ENCODE measurements at places on chromosomes 4 and X.

DNA sequence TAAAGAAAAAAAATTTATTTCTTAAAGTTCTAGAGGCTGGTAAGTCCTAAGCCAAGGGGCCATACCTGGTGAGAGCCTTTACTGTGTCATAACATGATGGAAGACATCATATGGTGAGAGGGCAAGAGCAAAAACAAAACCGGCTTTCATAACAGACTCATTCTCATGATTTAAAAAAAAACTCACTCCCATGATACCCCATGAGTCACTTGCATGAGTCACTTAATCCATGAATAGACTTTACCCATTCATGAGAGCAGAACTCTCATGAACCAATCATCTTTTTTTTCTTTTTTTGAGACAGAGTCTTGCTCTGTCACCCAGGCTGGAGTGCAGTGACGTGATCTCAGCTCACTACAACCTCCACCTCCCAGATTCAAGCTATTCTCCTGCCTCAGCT is 369.7 kb upstream of the DIAPH2 start:
- DNase-seq: no peak

- no peak for DNase-seq
Measured at GRCh38 chr4:54657185-54657550, 589 bp upstream of the KIT start.

DNA sequence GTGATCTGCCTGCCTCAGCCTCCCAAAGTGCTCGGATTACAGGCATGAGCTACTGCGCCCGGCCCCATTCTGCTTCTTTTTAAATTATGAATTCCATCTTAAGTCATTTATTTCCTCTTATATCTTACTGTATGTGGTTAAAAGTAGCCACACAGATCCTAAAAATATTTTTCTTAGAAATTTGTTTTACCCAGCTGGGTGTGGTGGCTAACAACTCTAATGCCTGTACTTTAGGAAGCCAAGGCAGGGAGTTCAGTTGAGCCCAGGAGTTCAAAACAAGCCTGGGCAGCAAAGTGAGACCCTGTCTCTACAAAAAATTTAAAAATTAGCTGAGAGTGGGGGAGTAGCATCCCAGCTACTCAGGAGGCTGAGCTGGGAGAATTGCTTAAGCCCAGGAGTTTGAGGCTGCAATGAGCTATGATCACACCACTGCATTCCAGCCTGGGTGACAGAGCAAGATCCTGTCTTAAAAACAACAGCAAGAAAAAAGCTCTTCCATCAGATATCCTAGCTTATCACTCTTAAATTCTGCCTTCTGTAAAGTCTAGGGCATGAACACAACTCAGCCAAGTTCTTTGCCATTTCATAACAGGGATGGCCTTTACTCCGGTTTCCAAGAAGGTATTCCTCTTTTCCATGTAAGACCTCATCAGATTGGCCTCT is 15.1 kb upstream of the AFF1 start:
- DNase-seq: no peak

GRCh38 chrX:103399744-103400143 is 23.4 kb downstream of the BEX3 start:
- no peak for DNase-seq

DNA sequence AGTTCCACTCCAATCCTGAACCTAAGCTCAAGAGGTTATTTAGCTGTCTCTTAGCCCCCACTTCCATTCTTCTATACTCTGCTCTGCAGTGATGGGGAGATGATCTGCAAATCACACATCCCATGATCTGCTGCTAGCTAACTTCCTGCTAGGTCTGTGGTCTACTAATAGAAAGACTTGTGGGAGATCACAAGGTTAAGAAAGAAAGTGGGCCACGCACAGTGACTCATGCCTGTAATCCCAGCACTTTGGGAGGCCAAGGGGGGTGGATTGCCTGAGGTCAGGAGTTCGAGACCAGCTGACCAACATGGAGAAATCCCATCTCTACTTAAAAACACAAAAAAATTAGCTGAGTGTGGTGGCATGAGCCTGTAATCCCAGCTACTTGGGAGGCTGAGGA is 471.1 kb upstream of the NWD2 start:
- DNase-seq: no peak

GRCh38 chrX:81229229-81229628 is 27.3 kb downstream of the SH3BGRL start:
- DNase-seq: no peak

DNA sequence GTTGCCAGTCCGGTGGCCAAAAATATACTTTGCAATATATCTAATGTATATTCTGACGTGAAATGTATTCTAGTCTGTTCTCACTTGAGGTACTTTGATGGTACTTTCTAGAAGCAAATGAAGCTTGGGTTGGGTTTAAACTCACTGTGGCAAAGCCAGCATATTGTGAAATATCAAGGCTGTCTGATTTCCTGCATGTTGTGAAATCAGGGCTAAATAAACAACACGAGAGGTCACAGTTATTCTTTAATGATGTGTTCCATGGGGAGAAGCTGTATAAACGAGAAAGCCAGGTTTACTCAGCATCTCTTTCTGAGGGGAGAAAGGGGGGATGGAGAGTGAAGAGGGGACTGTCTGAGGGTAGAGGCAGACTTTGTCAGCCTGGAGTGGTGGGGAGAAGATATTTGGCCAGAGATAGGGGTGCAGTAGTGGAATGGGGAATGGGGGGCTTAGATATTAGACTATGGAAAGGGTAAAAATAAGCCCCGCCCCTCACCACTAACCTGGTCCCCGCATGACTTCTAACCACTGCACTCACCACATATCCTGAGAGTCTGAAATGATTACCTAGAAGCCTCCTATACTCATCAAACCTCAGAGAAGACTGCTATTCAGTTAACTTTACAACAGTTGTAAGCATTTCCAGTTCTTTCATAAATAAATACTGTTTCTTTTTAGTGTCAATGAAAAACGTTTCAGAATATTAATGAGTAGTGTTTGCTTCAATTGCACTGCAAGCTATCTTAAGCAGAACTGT is 5.9 kb upstream of the SCARB2 start:
- DNase-seq: no peak

- DNase-seq: no peak
Measured at GRCh38 chrX:100797359-100797758, 22.8 kb upstream of the CSTF2 start.

DNA sequence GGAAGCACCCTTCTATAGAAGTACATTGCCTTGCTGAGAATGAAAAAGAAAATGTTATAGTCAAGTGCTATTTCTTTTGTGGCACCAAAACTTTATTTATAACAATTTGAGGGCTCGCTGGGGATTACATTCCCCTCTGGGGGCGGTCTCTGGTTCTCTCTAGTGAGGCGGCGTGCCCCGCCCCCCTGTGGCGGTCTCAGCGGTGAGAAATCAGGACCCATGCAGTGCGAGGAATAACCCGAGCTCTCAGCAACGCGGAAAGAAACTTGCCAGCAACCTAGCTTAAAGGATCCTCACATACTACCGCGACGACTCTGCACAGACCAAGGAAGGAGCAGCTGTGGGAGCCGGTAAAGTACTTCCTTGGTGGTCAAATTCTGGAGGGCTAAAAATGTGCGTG is 83.4 kb upstream of the SHISA3 start:
- no peak for DNase-seq

- no peak for DNase-seq
Measured at GRCh38 chrX:110561034-110561433, 202.4 kb downstream of the RTL9 start.

DNA sequence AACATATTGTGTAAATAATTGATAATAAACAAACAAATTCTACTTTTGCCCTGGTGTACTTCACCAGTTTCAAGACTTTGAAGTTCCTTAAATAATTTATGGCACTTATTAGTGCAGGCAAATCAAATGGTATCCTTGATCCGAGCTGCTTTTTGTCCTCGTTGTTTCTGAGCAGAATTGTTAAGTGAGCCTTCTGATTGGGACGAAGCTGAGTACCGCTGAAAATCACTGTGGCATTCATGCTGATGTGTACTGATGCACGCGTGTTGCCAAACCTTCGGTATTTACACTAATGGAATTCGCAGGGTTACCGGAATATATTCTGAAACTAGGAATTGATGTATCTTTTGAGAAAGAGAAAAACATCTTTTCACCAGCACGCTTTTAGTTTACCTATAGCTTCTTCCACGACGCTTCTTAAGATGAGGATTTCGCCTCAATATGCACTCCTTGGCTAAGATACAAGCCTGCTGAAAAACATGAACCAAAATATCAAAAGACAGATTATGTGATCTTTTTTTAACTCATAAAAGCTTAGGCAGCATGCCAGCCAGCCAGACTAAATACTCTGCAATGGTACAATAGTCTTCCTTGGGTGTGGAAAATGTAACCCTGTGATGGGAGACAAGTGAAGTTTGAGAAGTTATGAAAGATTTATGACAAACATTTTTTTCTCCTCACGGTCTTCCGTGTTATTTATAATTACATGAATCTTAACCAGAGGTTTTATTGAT is 48.9 kb upstream of the TENM3 start:
- DNase-seq: no peak

- no peak for DNase-seq
Measured at GRCh38 chr4:169851750-169852149, 94.0 kb upstream of the HPF1 start.

DNA sequence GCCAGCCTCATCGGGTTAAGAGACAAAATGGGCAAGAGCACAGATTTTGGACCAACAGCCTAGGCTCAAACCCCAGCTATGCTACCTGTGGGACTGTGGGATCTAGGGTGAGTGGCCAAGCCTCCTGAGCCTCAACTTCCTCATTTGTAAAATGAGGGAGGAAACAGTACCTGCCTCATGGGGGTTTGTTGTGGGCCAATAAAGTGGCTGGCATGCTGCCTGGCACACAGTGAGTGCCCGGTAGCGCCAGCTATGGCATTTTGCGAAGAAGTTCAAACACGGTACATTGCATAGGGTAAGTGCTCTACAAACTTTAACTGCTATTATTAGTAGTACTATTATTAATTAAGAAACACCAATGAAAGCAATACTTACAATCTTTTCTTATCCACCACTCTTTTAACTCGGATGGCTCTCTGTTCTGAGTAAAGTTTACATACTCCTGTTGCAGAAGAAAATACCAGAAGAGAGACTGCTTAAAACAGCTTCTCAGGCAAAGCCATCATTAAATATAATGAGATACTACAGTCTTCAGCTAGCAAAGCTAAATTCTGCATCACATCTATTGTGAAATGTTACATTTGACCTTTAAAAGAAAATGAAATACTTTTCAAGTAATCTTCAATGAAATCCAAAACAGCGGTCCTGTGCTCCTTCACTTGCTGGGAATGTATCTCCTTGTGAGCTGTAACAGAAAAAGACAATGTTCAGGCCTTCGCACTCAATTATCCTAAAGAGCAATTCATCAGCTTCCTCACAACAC is 70.1 kb downstream of the NSG1 start:
- no peak for DNase-seq

Measured in activated naive CD4-positive, alpha-beta T cell treated with anti-CD3 and anti-CD28 coated beads, Interleukin-2, amount 50 U/mL, for 72 hours (primary cell).